ENCODE measurements at places on chromosomes 6 and 20. TPM values are rescaled to one million over a fixed set of nuclear protein-coding genes. Genes with fewer than 3 reads are reported as not detected.
A peak's percentile ranks its signal among the peaks of the same experiment; 100 is the strongest.

GRCh38 chr20:25213566-25214425 is 18.3 kb downstream of the ENTPD6 start:
- DNase-seq: no peak
- no peaks in the 10 kb centered on the region for H3K36me3 ChIP-seq
- no peaks in the 10 kb centered on the region for H3K27me3 ChIP-seq
- H3K27ac ChIP-seq: no peak overlapping the region
- H3K4me3 ChIP-seq: no peak overlapping the region
- H3K4me1 ChIP-seq: peaks cover 2% of the 10 kb centered on the region

DNA sequence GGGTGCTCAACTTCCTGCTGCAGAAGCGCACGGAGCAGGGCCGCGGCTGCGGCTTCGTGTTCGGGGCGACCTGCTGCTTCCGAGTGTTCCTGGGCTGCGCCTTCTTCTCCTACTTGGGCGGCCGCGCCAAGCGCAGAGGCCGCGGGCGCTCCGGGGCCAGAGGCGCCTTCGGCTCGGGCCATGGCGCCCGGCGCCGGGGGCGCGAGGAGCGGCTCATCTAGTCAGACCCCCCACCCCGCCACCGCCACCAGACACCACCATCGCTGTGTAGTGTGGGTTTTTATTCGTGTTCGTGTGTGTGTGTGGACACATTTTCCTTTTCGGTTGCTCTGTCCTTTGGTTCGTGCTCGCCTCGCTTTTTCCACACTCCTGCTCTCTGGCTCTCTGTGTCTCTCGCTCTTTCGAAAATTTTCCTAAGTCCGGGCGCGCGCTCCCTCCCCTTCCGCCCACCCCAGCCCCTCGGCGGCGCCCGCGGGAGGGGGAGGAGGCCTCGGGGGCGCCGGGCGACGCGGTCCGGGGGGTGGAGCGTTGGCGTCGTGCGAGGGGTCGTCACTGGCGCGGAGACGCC is 38.1 kb downstream of the GNAS start:
- no peaks in the 10 kb centered on the region for H3K27me3 ChIP-seq
- peaks cover 4% of the 10 kb centered on the region for H3K4me1 ChIP-seq
- peak; percentile 91 for DNase-seq
- H3K4me3 ChIP-seq: peak overlapping the region; percentile 83

The COL12A1 gene
- total RNA-seq: 145 TPM

- H3K4me1 ChIP-seq: peaks cover 2% of the 10 kb centered on the region
- H3K27ac ChIP-seq: no peak overlapping the region
- H3K27me3 ChIP-seq: no peaks in the 10 kb centered on the region
- H3K36me3 ChIP-seq: no peaks in the 10 kb centered on the region
Observed at GRCh38 chr6:33740204-33740608, 6.5 kb downstream of the IP6K3 start.
